ENCODE measurements at places on chromosomes 7 and 10.

DNA sequence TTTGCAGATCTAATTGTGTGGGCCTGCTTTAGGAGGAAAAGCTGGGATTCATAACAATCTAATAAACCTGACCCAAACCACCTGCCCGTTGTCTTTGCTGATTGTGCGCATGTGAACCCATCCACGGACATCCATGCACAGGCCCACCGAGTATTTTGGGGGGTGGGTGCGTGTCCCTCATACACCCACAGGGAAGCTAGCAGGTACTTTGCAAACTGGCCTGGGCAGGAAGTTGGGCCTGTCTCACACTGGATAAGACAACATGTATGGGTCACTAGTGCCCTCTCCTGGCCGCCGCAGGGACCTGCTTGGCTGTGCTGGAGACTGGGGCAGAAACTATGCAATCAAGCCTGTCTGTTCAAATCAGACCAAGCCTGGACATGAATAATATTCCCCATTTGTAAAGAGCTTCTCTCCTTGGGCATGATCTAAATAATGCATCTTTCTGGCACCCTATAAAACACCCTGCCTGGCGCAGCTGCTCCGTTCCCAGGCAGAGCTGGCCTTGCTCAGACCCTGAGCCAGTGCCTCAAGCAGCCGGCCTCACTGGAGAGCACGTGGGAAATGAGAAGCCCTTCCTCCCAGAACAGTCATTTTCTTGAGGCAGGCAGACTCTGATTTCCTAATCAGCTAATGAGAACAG is 15.8 kb downstream of the ECHDC3 start:
- DNase-seq = peak; percentile 75

DNA sequence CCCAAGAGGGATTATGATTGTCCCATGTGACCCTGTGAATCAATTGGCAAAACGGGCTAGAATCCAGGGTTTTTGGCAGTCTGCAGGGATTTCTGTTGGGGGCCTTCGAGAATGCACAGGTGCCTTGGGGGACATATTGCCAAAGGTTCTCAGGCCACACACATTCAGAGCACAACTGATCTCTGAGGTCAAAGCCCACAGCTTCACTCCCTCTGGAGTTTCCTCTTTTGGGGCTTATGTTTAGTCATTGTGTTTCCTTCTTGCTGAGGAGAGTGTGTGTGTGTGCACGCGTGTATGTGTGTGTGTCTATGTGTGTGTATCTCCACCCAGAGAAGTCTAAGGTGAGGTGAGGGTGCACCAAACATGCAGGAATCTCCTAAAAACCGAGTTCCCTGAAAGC is 8.8 kb downstream of the PPIF start:
- DNase-seq = no peak

DNA sequence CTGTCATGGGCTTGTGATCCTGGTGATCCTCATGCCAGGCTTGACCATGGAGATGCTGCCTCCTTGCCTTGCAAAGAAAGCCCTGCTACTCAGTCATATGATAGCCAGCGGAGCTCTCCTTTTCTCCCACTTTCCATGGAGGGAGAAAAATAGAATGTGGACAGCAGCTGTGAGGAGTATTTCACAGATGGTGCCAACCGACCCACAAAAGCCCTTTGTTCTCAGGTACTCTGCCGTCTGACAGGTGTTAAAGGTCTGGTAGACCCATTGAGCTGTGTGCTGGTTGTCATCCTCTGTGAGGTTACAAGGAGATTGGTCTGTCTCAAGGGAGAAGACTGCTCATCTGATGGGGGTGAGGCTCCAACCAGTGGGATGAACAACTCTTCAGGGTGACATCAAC is 29.5 kb upstream of the COBL start:
- no peak for DNase-seq

- no peak for DNase-seq
These were observed 51.4 kb upstream of the SEC61G start for GRCh38 chr7:54810401-54810800.

DNA sequence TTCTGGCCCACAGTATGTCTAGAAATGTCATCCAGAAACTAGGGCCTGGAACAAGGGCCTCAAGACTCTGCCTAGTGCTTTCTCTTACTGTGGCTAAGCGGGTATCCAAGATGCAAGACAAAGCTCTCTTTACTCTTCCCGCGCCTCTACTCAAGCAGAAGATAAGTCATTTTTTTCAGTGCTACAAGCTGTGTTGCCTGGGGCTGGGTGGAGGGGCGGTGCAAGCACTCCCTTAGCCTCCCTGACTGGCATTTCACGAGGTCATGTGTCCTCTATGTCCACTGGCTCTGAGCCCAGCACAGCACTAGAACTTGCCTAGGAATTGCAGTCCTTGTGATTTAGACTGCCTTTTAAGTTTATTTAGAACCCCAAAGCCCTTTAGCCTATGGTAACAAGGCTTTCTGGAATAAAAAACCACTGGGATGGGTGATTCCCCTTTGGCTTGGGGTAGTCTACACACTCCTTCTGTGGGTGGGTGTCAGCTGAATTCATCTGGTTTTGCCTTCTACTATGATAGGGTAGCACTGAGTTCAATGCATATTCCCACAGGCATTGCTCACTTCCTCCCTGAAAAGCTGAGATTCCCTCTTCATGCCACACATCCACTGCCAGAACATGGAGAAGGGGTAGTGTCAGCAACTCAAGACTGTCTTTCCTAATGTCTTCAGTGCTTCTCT is 371.8 kb upstream of the KCND2 start:
- DNase-seq = no peak

All from activated naive CD4-positive, alpha-beta T cell (primary cell).